ENCODE measurements at places on chromosomes 11 and 22.
A peak's percentile ranks its signal among the peaks of the same experiment; 100 is the strongest.

- H3K27me3 ChIP-seq = peaks cover 15% of the 10 kb centered on the region
- peak within 1 kb of the TSS; percentile 41 for H3K4me3 ChIP-seq
- H3K4me1 ChIP-seq = peaks cover 13% of the 10 kb centered on the region
- no peaks in the 10 kb centered on the region for H3K36me3 ChIP-seq
- DNase-seq = peak; percentile 26
These were observed at the start of gene TLCD5 for GRCh38 chr11:120324932-120325810. TLCD5 (plus strand) TSS chr11:120325299; CDS start chr11:120327442, 2,143 bp downstream.

DNA sequence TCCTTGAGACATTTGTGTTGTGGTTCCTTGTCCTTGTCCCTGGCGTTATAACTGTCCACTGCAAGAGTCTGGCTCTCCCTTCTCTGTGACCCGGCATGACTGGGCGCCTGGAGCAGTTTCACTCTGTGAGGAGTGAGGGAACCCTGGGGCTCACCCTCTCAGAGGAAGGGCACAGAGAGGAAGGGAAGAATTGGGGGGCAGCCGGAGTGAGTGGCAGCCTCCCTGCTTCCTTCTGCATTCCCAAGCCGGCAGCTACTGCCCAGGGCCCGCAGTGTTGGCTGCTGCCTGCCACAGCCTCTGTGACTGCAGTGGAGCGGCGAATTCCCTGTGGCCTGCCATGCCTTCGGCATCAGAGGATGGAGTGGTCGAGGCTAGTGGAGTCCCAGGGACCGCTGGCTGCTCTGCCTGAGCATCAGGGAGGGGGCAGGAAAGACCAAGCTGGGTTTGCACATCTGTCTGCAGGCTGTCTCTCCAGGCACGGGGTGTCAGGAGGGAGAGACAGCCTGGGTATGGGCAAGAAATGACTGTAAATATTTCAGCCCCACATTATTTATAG is 23.0 kb downstream of the MYBPC3 start:
- no peak for DNase-seq
- H3K27ac ChIP-seq = no peak overlapping the region
- H3K4me3 ChIP-seq = no peak overlapping the region

DNA sequence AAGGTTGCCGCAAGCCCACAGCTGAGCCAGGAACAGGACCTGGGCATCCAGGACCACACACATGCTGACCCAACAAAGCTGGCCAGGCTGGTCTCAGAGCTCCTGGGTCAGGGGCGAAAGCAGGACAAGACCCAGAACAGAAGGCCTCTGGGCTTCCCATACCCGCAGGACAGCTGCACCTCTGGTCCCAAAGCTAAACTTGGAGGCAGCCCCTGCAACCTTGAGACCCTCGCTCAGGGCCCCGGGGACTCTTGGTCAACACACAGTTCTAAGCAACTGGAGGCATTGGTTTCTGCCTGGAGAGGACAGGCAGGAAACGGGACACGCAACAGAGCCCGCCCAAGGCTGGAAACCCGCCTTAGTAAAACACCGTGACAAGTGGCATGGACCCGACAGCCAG is 11.4 kb downstream of the WNT7B start:
- no peak overlapping the region for H3K27ac ChIP-seq
- peaks cover 12% of the 10 kb centered on the region for H3K27me3 ChIP-seq
- no peaks in the 10 kb centered on the region for H3K36me3 ChIP-seq
- peaks cover under 1% of the 10 kb centered on the region for H3K4me1 ChIP-seq
- no peak for DNase-seq

DNA sequence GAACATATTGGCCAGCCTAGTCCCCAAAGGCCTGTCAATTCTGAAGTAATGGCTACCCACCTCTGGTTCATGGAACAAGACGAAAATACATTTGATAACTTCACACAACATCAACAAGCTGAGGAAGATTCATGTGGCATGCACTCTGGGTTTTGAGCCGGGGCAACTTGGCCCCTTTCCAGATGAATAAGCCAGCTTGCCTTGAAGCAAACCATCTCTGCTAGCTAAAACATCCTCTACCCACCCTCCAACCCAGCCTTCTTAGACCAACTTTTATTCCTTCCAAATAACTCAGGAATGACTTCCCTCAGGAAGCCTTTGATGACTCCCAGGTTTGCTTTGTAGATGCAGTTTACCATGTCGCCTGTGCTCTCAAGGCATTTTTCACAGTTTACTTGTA is 94.4 kb downstream of the SLC1A2 start:
- no peak for DNase-seq
- no peak overlapping the region for H3K4me3 ChIP-seq
- H3K4me1 ChIP-seq = peaks cover 5% of the 10 kb centered on the region
- no peaks in the 10 kb centered on the region for H3K27me3 ChIP-seq
- no peak overlapping the region for H3K27ac ChIP-seq

GRCh38 chr22:18110194-18110953 is at the start of gene TUBA8:
TUBA8 (plus strand) TSS chr22:18110809; CDS start chr22:18110866, 57 bp downstream.
- no peaks in the 10 kb centered on the region for H3K36me3 ChIP-seq
- no peak within 1 kb of the TSS for H3K27ac ChIP-seq
- H3K27me3 ChIP-seq = peaks cover 11% of the 10 kb centered on the region
- no peak for DNase-seq
- H3K4me3 ChIP-seq = peak within 1 kb of the TSS; percentile 42

- H3K27ac ChIP-seq = no peak overlapping the region
- no peaks in the 10 kb centered on the region for H3K4me1 ChIP-seq
- no peaks in the 10 kb centered on the region for H3K36me3 ChIP-seq
- no peaks in the 10 kb centered on the region for H3K27me3 ChIP-seq
These were observed 107.9 kb downstream of the ANO3 start for GRCh38 chr11:26439854-26440253.

DNA sequence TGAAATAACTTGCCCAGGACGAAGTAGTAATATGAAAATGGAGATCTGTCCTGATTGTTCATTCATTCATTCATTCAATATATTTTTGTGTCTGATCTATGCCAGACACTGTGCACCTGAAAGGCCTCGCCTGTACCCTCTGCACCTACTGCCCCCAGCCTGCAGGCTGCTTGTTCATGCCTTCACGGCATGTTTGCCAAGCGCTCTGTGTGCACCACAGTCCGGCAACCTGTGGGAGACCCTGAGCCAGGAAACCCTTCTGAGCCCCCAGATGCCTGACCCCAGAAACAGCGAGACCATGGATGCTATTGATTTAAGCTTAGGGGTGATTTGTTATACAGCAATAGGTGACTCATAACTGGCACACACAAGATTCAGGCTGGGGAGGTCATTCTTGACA is 47.0 kb downstream of the RTL6 start:
- H3K4me3 ChIP-seq = no peak overlapping the region
- peaks cover 22% of the 10 kb centered on the region for H3K4me1 ChIP-seq
- no peak overlapping the region for H3K27ac ChIP-seq
- DNase-seq = no peak
- H3K36me3 ChIP-seq = no peaks in the 10 kb centered on the region

GRCh38 chr11:2249189-2249916 is 21.0 kb downstream of the ASCL2 start:
- H3K27me3 ChIP-seq = no peaks in the 10 kb centered on the region
- no peak for DNase-seq
- H3K36me3 ChIP-seq = no peaks in the 10 kb centered on the region
- no peak overlapping the region for H3K27ac ChIP-seq

- H3K4me3 ChIP-seq = no peak overlapping the region
- no peaks in the 10 kb centered on the region for H3K36me3 ChIP-seq
- no peak overlapping the region for H3K27ac ChIP-seq
- H3K27me3 ChIP-seq = no peaks in the 10 kb centered on the region
These were observed 268.8 kb downstream of the DDX10 start for GRCh38 chr11:108933630-108934029.

- no peak overlapping the region for H3K4me3 ChIP-seq
- no peaks in the 10 kb centered on the region for H3K36me3 ChIP-seq
- no peaks in the 10 kb centered on the region for H3K4me1 ChIP-seq
- no peak overlapping the region for H3K27ac ChIP-seq
- DNase-seq = no peak
- H3K27me3 ChIP-seq = no peaks in the 10 kb centered on the region
These were observed 127.2 kb upstream of the SLC5A12 start for GRCh38 chr11:26849036-26849435.

DNA sequence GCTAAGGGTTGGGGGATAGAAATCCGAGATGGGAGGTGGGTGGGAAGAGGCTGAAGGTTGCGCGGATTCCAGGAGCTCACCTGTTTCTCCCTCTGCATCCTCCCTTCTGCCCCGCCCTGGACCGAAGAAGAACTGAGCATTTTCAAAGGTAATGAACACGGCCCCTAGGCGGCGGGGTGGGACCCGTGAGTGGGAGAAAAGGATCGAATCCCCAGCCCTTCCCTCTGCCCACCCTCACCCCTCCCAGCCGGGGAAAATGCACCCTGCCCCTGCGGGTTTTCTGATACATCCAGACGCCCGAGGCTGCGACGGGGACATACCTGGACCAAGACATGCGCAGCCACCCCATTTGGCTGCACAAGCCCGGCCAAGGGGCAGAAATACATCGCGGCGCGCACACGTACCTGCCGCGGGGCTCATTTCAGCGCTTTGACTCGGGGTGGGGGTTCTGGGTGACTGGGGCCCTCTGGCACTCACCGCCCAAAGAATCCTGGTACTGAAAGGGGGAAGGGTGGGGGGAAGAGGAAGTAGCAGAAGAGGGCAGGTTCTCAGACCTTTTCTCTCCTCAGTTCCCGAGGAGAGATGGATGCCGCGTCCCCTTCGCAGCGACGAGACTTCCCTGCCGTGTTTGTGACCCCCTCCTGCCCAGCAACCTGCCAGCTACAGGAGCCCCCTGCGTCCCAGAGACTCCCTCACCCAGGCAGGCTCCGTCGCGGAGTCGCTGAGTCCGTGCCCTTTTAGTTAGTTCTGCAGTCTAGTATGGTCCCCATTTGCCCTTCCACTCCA is 6.0 kb downstream of the VSIG2 start:
- peak overlapping the region; percentile 72 for H3K27ac ChIP-seq
- no peak for DNase-seq
- peak overlapping the region; percentile 96 for H3K4me3 ChIP-seq
- peaks cover 7% of the 10 kb centered on the region for H3K4me1 ChIP-seq

DNA sequence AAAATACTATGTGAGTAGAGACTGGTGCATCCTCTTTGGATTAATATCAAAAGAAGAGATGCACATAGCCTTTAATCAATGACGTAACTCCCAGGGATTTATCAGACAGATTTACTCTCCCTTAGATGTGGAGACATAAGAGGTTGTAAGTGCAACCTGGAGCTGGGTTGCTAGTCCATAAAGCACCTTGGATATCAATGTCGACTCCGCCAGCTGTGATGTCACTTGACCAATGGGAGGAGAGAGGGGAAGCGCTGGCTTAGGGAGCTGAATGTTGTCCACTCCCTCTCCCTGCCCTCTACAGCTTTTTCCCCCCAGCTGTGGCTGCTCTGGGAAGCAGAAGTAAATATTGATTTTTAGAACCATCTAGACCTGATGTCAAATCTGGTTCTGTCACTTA is 28.9 kb upstream of the TMEM86A start:
- no peak overlapping the region for H3K4me3 ChIP-seq
- no peaks in the 10 kb centered on the region for H3K36me3 ChIP-seq
- no peaks in the 10 kb centered on the region for H3K27me3 ChIP-seq
